ENCODE measurements at places on chromosomes 3 and 15. TPM values are rescaled to one million over a fixed set of nuclear protein-coding genes. Genes with fewer than 3 reads are reported as not detected.

The TMEM266 gene
- not detected for total RNA-seq

The CELSR3 gene
- total RNA-seq = 2.2 TPM

The LRRC31 gene
- total RNA-seq = not detected

The TLNRD1 gene
- 60.2 TPM for total RNA-seq

The UROC1 gene
- total RNA-seq = not detected

The TRH gene
- not detected for total RNA-seq

The DOCK3 gene
- total RNA-seq = 0.19 TPM

The WDR53 gene
- total RNA-seq = 4.5 TPM

The KBTBD8 gene
- total RNA-seq = 1.1 TPM

The IMPG2 gene
- 0.99 TPM for total RNA-seq

The ADAMTSL3 gene
- 1.2 TPM for total RNA-seq

The APBA2 gene
- 53.5 TPM for total RNA-seq

The SOX14 gene
- not detected for total RNA-seq

The KLHL6 gene
- 13.0 TPM for total RNA-seq

The STX19 gene
- total RNA-seq = not detected

The ACAN gene
- total RNA-seq = 2.2 TPM

The PIK3CB gene
- total RNA-seq = 11.9 TPM

The GOLGA8T gene
- total RNA-seq = 0.23 TPM

DNA sequence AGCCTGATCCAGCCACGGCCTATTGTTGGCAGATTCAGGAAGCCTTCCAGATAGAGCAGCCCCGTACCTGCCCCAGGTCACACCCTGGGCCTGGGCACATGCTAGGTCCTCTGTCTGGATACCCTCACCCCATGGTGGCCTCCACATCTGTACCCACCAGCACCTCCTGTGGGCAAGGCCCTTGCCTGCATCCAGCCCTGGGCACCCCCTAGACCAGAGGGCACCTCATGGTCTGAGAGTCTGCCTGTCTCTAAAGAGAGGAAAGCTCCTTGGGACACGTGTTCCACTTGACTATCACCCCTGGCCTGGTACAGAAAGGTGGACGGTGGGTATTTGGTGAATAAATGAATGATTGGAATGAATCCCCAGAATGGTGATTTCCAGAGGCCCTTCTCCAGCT lies 8.9 kb upstream of the COMMD4 start:
- no peak for DNase-seq

- DNase-seq = no peak
These were observed 77.1 kb upstream of the MEX3B start for GRCh38 chr15:82122746-82123400.

GRCh38 chr3:181752202-181752671 lies 40.5 kb downstream of the SOX2 start:
- no peak for DNase-seq

GRCh38 chr3:144770281-144770680 lies 798.7 kb downstream of the DIPK2A start:
- no peak for DNase-seq

DNA sequence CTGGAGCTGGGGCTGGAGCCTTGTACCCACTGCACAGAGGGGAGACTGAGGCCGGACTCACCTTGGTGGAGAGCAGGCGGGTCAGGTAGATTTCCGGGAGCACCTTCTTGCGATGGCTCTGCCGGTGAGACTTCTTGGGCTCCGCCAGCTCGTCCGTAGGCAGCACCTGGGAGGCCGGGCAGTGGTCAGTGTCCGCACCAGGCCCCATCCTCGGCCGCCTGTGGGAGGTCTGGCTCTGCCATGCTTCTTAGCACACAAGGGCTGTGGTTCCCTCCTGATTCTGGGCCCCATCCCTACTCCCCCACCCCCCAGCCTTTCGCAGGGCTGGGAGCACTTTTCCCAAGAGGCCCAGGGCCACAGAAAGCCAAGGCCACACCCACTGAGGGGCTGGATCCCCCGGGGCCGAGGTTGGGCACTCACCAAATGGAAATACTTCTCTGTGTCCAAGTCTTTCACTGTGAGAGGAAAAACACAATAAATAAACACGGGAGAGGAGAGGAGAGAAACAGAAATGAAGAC lies 17.4 kb downstream of the H1-8 start:
- no peak for DNase-seq

DNA sequence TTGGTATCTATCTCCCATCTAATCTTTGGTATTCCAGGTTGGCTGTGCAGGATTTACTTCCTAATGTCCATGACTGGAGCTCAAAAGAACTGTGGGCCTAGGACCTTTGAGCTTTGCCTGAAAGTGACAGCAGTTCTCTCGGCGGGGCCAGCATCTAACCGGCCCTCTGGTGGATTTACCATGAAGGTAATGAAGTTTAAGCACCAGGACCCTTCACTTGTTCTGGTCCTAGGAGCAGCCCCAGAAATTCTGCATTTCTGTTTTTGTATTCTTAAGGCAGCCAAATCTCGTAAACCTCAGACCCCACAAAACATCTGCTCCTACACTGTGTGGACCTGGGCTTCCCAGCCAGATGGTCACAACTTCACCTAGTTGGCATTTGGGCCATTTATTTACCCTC lies 13.0 kb downstream of the CALML4 start:
- no peak for DNase-seq

GRCh38 chr3:128875556-128876120 lies 3.8 kb upstream of the ACAD9 start:
- no peak for DNase-seq

GRCh38 chr15:36882487-36883131 lies 217.7 kb downstream of the MEIS2 start:
- DNase-seq = no peak

DNA sequence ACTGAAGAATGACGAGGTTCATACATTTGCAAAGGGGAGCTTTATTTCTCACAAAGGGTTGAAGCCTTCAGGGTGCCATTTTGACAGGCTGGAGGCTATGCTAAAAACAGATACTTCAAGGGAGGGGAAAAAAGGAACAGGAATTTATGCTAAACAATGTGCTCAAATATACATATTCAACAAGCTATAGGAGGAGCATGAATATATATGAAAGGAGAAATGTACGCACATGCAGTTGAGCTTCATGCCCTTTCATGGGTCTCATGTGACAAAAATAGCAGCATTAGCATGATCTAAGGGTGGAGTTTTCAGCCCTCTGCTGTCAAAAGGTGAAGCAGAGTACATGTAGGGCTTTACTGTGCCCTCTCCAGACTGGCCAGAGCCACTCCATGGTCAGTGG lies 44.3 kb upstream of the FSIP1 start:
- no peak for DNase-seq

DNA sequence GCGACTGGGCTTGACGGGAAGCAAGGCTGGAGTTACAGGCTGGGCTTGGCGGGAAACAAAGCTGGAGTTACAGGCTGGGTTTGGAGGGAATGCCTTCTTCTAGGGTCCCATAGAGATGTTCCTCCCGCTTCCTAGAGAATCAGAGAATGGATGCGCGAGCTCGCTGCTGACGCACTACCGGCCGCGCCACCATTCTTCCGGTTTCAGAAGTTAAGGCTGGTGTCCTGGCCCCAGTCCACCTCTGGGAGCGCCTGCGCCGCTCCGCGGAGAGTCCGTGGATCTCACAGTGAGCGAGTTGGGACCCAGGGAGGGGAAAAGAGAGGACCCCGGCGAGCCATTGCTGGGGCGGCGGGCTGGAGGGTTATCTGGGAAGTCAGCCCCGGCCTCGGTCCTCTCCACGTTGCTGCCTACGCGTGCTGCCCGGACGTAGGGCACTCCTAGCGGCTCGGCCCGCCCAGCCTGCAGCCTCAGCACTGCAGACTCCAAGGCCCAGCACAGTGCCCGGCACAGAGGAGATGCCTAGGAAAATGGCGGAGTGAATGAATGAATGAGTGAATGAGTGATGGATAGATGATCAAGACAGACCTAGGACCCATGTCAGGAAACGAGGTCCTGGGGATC lies at the start of gene ZNF502:
Gene ZNF502 (plus strand): TSS at position 206 of the 621 bp plus-strand sequence. CDS start 7,602 bp downstream, outside the sequence.
- peak; percentile 54 for DNase-seq

DNA sequence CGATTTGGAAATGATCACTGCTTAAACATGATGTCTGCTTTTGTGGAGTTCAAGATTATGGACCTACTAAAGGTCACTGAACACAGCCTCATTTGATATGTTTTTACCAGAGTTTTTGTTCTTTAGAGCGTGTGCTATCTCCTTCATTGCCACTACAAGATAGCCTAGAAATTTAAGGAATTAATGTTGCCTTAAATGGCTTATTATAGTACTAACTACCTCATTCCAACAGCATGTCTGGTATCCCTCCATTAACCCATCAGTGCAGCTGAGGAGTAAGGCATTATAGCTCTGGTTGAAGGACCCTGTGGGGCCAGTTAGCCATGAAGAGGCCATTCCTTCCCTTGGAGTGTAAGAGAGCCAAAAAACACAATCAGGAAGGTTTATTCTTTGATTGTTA lies 2.3 kb upstream of the FAM43A start:
- DNase-seq = no peak

DNA sequence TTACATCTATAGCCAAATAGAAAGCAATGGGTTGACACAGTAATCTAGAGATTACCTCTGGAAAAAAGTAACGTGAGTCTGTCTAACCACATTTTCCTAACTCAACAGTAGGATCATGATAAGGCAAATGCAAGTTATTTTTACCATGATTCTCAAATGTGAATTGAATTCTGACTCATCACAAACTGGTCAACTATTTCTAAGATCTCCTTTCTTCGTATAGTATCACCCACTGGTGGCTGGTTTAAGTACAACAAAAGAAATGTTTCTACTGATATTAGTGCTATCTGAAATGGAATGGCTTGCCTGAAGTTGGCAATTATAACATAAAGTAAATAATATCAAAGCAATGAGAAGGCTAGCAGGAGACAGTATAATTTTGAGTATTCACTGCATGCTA lies 102.2 kb downstream of the ABI3BP start:
- DNase-seq = no peak

DNA sequence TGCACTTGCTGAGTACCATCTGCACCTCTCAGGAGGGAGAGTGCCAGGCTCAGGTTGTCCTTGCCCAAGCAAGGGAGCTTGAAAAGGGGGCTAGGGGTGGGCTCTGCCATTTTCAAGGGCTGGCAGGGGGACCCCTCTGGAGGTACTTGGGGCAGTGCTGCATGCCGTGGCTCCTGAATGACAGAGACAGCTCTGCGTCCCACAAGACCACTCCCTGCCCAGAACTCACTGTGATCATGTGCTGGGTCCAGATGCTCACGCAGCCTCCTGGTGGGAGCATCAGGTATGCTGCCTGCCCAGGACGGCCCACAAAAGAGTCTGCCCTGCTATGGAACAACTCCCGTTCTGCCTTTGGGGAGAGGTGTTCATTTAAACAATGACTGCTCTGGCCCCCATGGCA lies 165.2 kb downstream of the GOLGA6L4 start:
- DNase-seq = no peak

- DNase-seq = no peak
These were observed 19.5 kb downstream of the RYK start for GRCh38 chr3:134231131-134231530.

- no peak for DNase-seq
These were observed 39.8 kb downstream of the CHDH start for GRCh38 chr3:53806182-53807116.

DNA sequence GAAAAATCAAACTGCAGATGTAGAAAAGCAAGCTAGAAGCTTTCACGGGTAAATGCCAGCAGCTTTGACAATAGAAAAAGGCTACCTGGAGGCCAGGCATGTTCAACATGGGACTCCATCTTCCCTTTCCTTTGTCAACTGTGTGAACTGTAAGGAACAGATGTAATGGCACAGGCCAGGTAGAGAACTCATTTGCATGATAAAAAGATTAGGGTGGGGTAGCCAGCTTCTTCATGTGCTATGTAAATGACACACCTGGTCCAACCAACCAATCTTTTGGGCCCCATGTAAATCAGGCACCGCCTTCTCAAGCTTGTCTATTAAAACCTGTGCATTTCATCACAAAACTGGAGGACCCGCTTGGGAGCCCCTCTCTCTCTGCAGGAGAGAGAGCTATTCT lies 686.5 kb upstream of the GOLIM4 start:
- no peak for DNase-seq

- DNase-seq = no peak
These were observed 904.3 kb downstream of the NSUN3 start for GRCh38 chr3:94967196-94967595.

GRCh38 chr15:64288999-64289398 lies 67.0 kb downstream of the CSNK1G1 start:
- no peak for DNase-seq

GRCh38 chr15:71434774-71435173 lies 319.5 kb downstream of the THSD4 start:
- DNase-seq = no peak

GRCh38 chr3:159126261-159127020 lies 324.6 kb downstream of the MFSD1 start:
- no peak for DNase-seq

DNA sequence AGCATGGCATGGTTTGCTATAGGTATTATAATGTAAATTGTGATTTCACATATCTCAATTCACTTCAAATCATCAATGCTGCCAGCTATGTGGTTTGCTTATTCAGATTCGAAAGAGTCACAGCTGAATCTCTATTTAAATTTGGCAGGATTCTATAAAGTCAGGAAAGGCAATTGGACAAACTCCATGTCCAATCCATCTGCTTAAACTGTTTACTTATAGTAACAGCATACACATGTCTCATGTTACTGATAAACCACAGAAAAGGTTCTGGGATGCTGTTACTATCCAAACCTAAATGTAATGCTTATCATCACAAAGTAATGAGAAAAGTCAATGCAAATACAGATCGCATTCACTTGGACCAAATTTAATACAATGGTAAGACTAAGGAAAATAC lies 229.7 kb downstream of the ISL2 start:
- DNase-seq = no peak

GRCh38 chr3:131036986-131037385 lies 10.3 kb downstream of the NEK11 start:
- no peak for DNase-seq

DNA sequence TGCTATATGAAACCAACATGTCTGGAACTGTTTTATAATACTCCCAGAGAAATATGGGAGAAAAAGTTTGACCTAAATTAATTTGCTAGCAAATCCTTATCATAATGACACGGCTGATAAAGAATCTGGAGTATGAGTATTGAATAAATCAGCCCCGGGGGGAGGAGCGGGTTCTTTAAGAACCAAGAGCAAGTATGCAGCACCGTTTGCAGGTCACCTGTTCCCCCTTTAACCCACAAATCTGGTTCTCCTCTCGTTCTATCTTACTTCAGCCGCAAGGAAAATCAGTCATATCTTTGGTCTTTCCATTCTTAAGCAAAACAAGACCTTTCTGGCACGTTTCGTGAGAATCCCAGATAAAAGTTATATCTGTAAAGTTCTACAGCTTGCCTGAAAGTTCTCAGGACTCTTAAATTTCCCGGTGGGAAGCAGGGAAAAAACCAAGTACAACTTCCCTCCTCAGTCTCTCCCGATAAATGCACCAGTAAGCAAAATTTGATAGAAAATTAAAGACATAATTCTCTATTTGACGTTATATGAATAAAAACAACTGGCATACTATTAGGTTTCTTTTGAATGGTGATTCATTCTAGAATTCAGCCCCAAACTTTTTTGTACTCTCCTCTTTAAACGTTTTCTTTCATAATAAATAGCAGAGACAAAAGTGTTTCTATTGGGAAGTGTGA lies 348.6 kb downstream of the ZBBX start:
- no peak for DNase-seq

All from glomerular endothelial cell (primary cell).